ENCODE measurements at places on chromosomes 3 and 15.

GRCh38 chr3:45939341-45939771, 3.9 kb upstream of the CXCR6 start:
- no peak for DNase-seq

DNA sequence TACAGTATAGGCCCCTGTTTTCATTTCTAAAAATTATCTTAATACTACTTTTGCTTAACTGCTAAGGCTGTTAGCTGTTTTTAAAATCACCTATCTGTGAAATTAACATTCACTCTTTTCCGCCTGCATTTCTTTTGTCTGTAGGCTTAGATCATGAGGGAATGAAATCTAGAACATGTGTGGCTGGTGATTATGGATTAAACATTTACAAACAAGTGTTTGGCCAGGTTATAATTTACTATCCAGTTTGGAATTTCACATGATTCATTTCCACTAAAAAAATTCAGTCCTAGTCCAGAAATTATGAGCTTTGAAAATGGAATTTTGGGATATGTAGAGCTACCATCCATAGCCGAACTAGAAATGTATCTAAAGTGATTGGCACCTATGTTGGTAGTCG, 39.1 kb downstream of the GOLM2 start:
- DNase-seq: no peak

GRCh38 chr15:59723687-59724346, 34.7 kb upstream of the BNIP2 start:
- DNase-seq: no peak

- DNase-seq: no peak
These were observed 15.6 kb downstream of the CCRL2 start for GRCh38 chr3:46422617-46423016.

GRCh38 chr3:193544289-193544688, 10.4 kb downstream of the ATP13A4 start:
- DNase-seq: no peak

GRCh38 chr3:48798998-48799397, 48.7 kb downstream of the PRKAR2A start:
- no peak for DNase-seq

- DNase-seq: no peak
These were observed 154.9 kb upstream of the ANKRD28 start for GRCh38 chr3:15952543-15953175.

DNA sequence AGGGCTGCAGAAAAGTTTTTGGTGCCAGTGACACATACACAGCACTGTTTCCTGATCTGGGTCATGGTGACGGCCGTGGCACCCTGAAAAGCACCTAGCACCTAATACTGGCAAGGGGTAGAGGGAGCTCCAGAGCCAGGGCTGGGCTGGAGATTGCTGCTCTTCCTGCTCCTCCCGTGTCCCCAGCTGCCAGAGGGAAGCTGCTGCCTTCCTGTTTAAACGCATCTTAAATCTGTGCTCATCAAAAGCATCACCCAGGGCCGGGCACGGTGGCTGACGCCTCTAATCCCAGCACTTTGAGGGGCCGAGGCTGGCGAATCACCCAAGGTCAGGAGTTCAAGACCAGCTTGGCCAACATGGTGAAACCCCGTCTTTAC, 156.7 kb upstream of the MEF2A start:
- no peak for DNase-seq

- no peak for DNase-seq
These were observed 301.7 kb downstream of the OXSM start for GRCh38 chr3:26091626-26092025.

GRCh38 chr15:83747050-83747717, 93.3 kb downstream of the ADAMTSL3 start:
- no peak for DNase-seq

- DNase-seq: no peak
These were observed 234.5 kb downstream of the SATB1 start for GRCh38 chr3:18190646-18191045.

- no peak for DNase-seq
These were observed 62.0 kb downstream of the LEO1 start for GRCh38 chr15:51909584-51909983.
